ENCODE measurements at places on chromosomes 1 and 21.

GRCh38 chr1:240487493-240487892 is 124.5 kb downstream of the GREM2 start:
- DNase-seq: no peak

GRCh38 chr1:227223171-227223806 is 95.0 kb downstream of the CDC42BPA start:
- no peak for DNase-seq

DNA sequence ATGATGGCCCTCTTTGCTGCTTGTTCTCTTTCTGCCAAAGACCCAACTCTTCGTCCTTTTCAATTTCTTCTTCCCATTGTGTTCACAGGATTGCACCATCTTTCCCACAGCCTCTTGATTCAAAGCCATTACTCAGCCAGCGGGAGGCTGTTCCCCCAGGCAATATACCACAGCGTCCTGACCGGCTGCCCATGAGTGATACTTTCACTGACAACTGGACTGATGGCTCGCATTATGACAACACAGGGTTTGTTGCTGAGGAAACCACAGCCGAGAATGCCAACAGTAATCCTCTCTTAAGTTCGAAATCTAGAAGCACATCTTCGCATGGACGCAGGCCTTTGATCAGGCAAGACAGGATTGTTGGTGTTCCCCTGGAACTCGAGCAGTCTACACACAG is 167.4 kb downstream of the LRRC40 start:
- no peak for DNase-seq

DNA sequence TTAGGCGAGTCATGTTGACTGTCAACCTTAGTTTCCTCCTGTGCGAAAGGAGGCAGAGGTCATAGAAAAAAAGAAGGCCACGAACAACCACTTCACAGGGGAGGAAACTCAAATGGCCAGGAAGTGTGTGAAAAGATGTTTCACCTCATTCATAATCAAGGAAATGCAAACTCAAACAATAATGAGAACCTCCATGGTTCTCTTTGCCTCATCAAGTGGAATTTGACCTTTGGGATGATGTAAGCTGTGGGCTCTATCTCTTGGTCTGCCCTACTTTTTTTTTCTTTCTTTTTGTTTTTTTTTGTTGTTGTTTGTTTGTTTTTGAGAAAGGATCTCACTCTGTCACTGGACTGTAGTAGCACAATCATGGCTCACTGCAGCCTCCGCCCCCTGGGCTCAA is 55.9 kb upstream of the GRHL3 start:
- DNase-seq: no peak

DNA sequence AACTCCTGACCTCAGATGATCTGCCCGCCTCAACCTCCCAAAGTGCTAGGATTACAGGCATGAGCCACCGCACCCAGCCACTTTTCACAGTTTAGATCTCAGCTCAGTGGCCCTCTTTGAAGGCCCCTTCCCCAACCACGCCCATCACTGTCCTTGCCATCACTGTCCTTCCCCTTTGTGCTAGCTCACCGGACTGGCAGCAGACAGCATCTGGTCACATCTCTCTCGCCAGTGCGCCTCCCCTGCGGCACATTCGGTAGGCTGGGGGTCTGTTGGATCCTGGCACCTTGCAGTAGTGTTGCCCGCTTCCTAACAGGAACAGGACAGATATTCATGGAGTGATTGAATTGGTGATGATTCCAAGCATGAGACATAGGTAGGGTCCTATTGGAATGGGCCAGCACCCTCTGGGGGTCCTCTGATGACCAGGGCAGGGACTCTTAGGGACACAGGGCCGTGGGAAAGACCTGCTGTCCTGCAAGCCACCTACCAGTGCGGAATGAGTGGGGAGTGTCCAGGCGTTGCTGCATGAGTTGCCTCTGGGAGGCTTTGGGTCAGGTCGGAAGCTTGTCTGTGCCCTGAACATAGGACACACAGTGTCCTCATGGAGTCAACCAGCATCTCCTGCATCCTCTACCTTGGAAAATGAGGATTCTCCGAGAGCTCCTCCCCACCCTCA is 178.8 kb upstream of the VAMP3 start:
- DNase-seq: no peak

- DNase-seq: peak; percentile 86
Observed at GRCh38 chr1:61448914-61449313, 276.0 kb downstream of the TM2D1 start.

GRCh38 chr1:40252601-40253000 is 4.9 kb downstream of the TMCO2 start:
- no peak for DNase-seq

- no peak for DNase-seq
Observed at GRCh38 chr21:44480200-44481053, 25.1 kb downstream of the LRRC3 start.

DNA sequence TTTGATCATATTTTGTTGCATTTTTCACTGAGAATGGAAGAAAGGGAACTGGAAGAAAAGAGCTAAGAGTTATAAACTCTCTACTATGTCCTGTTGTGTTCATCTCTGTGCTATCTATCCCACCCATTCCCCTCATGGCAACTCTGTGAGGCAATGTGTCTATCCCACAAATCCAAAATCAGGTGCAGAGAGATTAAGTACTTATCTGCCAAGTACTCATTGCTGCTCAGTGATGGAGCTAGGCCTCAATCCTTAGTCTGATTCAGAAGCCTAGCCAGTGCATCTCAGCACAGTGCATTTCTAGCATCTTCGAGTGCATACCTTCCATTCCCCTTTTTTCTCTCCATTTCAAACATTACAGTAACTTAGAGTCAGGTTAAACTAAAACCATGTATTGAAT is 270.6 kb downstream of the TPR start:
- no peak for DNase-seq

- peak; percentile 39 for DNase-seq
Observed at GRCh38 chr1:59498640-59499039, 201.7 kb downstream of the FGGY start.

- peak; percentile 58 for DNase-seq
Observed at GRCh38 chr1:94863297-94863911, 43.2 kb downstream of the SLC44A3 start.

DNA sequence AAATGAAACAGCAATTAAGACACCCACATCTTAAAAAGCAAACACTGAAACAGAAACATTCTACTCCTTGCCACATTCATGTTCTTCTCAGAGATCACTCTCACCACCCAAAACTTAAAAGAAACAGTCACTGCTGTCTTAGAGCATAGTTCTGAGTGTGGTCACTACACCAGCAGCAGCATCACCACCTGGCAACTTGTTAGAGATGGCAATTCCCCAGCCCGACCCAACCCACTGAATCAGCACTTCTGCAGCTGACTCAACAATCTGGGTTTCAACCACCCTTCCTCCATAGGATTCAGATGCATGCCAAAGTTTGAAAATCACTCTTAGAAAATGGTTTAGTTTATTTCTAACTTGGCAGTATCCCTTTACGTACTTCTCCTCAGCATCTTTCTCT is 126.1 kb downstream of the CDC42BPA start:
- DNase-seq: peak; percentile 88

DNA sequence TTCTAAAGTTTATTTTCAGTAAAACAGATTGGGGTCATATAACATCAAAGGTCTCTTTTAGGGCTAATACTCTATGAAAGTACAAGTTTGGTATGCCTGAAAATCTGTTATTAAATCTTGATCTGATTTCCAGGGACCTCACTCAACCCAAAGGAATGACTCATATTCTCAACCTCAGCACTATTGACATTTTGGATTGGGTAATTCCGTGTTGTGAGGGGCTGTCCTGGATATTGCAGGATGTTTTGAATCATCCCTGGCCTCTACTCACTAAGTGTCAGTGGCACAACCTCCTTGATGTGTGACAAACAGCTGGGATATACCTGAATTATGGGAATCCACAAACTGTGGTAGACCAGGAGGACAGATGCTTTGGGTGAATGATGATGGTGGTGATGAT is 51.5 kb upstream of the CYP2J2 start:
- DNase-seq: no peak

- DNase-seq: peak; percentile 86
Observed at GRCh38 chr1:222455188-222455879, 92.6 kb downstream of the HHIPL2 start.

DNA sequence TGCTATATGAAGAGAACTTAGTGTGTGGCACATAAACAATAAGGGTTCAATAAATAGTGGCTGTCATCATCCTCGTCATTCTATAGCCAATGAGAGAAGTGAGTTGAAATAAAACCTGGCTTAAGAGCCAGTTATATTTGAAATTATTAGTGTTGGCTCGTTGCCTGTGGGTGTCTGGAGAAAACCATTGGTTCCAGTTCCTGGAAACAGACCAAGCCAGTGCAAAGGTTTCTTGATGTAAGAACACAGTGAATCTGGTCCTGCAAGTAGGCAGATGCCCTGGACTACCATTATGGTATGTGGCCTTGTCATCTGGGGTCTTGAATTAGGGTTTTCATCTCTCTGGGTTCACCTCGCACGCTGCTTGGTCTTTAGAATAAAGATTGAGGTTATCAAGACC is 43.3 kb downstream of the URB2 start:
- no peak for DNase-seq

DNA sequence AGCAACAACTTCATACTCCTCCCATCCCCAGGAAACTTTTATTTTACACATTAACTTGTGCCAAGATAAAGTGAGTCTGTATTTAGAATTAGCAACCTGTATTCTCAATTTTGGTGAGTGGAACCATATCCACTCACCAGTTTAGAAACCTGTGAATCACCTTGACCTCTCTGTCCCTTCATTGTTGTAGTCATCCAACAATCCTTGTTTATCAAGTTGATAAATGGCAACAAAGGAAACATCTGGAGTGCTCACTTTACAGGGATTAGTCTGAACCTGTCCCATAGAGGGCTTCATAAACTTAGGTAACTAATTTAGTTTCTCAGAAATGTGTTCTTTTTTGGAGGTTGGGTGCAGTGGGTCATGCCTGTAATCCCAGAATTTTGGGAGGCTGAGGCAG is 3.9 kb upstream of the CLSPN start:
- no peak for DNase-seq

- DNase-seq: no peak
Observed at GRCh38 chr1:234123867-234124266, 219.4 kb downstream of the SLC35F3 start.

- DNase-seq: no peak
Observed at GRCh38 chr1:163914785-163915413, 593.1 kb downstream of the NUF2 start.

DNA sequence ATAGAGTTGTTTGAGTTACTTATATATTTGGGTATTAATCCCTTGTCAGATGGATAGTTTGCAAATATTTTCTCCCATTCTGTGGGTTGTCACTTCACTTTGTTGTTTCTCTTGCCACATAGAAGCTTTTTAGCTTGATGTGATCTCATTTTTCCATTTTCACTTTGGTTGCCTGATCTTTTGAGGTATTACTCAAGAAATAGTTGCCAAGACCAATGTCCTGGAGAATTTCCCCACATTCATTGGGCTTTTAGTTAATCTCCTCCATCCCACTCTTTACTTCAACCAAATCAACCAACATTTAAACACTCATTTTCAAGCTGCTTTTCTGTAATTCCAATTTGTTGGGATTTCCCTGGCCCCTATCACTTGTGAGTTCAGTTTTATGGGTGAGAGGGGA is 69.0 kb downstream of the LEPR start:
- no peak for DNase-seq

- no peak for DNase-seq
Observed at GRCh38 chr1:183288583-183288982, 102.5 kb downstream of the LAMC2 start.

DNA sequence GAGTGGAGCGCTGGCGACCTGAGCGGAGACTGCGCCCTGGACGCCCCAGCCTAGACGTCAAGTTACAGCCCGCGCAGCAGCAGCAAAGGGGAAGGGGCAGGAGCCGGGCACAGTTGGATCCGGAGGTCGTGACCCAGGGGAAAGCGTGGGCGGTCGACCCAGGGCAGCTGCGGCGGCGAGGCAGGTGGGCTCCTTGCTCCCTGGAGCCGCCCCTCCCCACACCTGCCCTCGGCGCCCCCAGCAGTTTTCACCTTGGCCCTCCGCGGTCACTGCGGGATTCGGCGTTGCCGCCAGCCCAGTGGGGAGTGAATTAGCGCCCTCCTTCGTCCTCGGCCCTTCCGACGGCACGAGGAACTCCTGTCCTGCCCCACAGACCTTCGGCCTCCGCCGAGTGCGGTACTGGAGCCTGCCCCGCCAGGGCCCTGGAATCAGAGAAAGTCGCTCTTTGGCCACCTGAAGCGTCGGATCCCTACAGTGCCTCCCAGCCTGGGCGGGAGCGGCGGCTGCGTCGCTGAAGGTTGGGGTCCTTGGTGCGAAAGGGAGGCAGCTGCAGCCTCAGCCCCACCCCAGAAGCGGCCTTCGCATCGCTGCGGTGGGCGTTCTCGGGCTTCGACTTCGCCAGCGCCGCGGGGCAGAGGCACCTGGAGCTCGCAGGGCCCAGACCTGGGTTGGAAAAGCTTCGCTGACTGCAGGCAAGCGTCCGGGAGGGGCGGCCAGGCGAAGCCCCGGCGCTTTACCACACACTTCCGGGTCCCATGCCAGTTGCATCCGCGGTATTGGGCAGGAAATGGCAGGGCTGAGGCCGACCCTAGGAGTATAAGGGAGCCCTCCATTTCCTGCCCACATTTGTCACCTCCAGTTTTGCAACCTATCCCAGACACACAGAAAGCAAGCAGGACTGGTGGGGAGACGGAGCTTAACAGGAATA is 4.2 kb downstream of the TFAP2E start:
- peak; percentile 48 for DNase-seq

DNA sequence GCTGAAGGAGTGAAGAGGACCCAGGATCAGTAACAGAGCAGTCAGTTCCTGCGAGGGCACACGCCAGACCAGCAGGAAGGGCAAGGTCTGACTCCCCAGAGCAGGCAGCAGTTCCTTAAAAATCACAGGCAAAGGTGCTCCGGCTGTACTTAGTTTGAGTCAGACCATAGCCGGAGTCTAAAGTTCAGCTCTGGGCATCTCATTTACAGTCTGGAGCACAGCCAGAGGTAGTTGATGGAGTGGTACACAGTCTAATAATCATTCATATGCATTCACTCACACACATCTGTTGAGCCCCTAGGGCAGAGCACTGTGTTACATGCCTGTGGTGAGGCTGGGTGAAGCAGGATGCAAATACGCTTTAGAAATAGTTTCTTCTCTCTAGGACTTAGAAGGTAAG is 7.3 kb upstream of the AMIGO1 start:
- DNase-seq: no peak

GRCh38 chr1:31930836-31931592 is 7.2 kb downstream of the PTP4A2 start:
- DNase-seq: no peak

- no peak for DNase-seq
Observed at GRCh38 chr1:56838759-56839158, 15.8 kb upstream of the C8A start.

DNA sequence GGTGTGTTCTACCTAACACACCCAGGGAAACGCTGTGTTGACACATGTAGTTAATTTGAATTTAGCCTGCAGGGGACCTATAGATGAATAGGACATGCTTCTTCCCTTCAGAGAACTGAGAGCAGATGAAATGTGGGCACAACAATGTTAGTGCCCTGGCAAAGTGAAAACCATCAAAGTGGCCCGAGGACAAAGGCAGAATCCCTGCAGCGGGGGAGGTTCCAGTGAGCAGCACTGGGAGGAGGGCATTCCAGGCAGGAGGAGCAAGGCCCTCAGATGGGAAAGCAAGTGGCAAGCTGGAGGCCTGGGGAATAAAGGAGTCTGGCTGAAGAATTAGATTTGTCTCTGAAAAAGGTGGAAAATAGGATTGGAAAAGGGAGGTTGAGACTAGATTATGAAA is 37.2 kb downstream of the C1orf94 start:
- no peak for DNase-seq

- peak; percentile 60 for DNase-seq
Observed at GRCh38 chr1:91730801-91731732, 154.9 kb downstream of the TGFBR3 start.
